Endodermal cell (in vitro differentiated cells): ENCODE measurements at places on chromosomes 5 and 9. TPM values are rescaled to one million over a fixed set of nuclear protein-coding genes. Genes with fewer than 3 reads are reported as not detected.
A peak's percentile ranks its signal among the peaks of the same experiment; 100 is the strongest.

GRCh38 chr9:131436865-131437271 lies 43.0 kb downstream of the PRRC2B start:
- DNase-seq: peak; percentile 77

- DNase-seq: peak; percentile 50
Observed at GRCh38 chr9:110006657-110007056, 201.3 kb downstream of the C9orf152 start.

- peak; percentile 85 for DNase-seq
Observed at GRCh38 chr5:178450121-178451028, 139.8 kb downstream of the COL23A1 start.

GRCh38 chr5:42131081-42131480 lies 206.0 kb downstream of the FBXO4 start:
- DNase-seq: peak; percentile 52

- DNase-seq: no peak
Observed at GRCh38 chr5:143456952-143457547, 53.6 kb upstream of the NR3C1 start.

GRCh38 chr5:147454996-147455677 lies 54.7 kb downstream of the DPYSL3 start:
- DNase-seq: no peak

- no peak for DNase-seq
Observed at GRCh38 chr9:138024831-138025291, 147.3 kb downstream of the CACNA1B start.

GRCh38 chr9:137809040-137809576 lies 68.5 kb upstream of the CACNA1B start:
- no peak for DNase-seq

- no peak for DNase-seq
Observed at GRCh38 chr9:122106576-122106975, 13.5 kb upstream of the TTLL11 start.

- DNase-seq: no peak
Observed at GRCh38 chr5:171661143-171661542, 124.5 kb upstream of the SMIM23 start.

DNA sequence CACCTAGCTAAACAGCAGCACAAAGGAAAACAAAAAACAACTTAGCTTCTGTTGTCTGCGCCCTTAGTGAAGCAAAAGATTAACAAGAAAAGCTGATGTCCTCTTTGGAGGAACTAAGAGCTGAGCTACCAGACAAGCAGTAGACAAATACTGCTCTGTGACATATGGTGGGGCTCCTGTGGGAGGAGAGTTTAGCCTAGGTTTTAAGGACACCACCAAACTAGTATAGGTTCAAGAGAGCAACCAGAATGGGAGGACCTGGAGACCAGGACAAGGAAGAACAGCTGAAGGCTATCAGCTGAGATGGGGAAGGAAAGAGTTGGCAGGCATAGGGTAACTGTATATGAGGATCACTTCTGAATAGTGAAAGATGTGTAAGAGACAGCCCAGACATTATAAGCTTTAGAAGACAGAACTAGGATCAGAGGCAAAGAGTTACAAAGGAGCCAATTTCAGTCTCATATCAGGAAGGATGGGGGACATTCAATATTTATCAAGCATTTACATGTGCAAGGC lies 27.2 kb downstream of the FBXW2 start:
- DNase-seq: no peak

DNAI1 gene
- 2.0 to 4.1 TPM (median 2.6 TPM) in 3 replicates for total RNA-seq

ADRB2 gene
- total RNA-seq: 0.20 and 0.36 TPM in 2 replicates

BTNL8 gene
- not detected in 3 replicates for total RNA-seq

GFM2 gene
- total RNA-seq: 41.3 and 43.1 TPM in 2 replicates

GABRA1 gene
- 1.6 TPM in 1 of 3 replicates, not detected in the others for total RNA-seq

PCAT7 gene
- total RNA-seq: 1.8 to 4.2 TPM (median 2.8 TPM) in 3 replicates
